ENCODE measurements at places on chromosomes 6 and 20.

DNA sequence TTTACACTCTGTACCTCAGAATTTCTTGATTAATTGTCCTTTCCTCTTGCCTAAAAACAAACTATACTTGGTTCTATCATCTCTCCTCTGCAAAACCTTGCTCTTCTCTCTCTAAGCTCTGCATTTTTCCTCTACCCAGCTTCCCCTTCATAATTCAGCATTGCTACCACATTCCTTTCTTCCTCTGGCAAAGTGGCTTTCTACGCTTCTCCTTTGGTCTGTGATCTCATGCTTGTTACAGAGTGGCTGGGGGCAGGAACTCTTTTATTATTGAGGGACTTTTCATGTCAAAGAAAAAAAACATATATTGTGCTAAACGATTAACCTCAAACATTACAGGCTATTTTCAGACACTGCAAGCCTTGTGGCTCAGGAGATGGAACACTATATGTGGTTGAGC lies 333.3 kb upstream of the KCNQ5 start:
- DNase-seq, result no peak

DNA sequence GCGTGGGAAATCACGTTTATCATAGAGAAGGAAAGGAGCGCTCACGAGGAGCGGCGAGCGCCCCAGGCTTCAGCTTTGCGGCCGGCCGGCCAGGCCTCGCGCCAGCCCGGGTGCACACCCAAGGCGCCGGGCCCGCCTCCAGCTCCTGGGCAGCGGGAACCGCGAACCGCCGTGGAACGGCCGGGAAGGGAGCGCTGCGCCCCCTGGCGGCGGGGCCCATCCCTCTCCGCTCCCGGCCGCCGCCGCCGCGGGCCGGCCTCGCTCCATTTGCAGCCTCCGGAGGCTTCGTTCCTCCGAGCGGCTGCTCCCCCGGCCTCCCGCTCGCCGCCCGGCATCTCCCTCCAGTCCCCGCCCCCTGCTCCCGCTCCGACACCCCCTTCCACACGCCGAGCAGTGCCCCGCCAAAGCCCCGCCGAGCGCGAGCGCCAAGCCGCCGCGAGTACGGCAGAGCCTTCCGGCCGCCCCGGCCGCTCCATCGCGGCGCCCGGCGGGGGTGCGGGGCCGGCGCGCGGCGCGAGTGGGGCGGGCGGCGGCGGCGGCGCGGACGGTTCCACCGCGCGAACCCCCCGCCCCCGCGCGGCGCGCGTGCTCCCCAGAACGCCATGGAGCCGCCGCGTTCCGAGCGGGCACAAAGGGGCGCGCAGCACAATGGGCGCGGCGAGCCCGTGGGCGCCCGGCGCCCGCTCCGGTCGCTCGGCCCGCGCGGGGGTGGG lies 946 bp downstream of the BEND3 start:
- peak; percentile 93 for DNase-seq

DNA sequence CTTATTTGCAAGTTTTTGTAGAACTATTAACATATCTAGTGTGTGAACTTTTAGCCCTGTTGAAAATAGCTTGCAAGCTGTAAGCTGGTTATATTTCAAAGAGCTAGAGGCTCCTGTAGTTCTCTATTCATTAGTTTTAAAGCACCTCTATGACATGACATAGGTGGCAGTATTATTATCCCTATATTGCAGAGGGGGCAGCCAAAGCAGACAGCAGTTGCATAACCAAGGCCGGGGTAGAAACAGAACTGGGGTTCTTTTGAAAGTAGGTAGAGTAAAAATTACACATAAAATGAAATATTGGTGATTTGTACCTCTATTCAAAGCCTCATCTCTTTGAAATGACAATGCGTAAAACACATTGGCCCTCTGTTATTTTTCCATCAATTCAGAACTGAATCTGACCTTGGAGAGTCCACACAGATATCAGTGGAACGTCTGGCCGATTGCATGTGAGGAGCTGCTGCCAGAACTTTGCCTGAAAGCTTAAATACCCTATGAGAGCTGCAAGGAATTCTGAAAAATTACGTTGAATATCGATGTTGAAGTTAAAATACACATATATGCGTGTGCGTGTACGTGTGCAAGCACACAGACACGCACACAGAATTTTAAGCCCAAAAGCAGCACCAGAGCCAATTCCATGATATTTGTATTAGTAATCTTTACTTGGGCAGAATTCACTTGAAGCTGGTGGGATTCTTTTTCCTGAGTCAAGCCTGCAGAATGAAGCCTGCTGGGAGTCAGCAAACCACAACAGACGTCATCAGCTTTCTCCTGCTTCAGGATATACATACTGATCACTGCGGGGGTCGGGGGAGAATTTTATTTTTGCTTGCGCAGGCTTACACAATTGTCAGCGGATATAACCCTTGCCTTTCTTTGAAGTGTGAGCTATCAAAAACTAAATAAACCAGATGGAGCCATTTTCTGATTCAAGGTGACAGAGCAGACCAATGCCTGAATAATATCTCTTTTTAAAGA lies 163.2 kb downstream of the PDE7B start:
- no peak for DNase-seq

GRCh38 chr20:1660246-1660645 lies 2.7 kb upstream of the SIRPG start:
- no peak for DNase-seq

- DNase-seq, result no peak
Observed at GRCh38 chr6:88565409-88565811, 398.0 kb downstream of the RNGTT start.

DNA sequence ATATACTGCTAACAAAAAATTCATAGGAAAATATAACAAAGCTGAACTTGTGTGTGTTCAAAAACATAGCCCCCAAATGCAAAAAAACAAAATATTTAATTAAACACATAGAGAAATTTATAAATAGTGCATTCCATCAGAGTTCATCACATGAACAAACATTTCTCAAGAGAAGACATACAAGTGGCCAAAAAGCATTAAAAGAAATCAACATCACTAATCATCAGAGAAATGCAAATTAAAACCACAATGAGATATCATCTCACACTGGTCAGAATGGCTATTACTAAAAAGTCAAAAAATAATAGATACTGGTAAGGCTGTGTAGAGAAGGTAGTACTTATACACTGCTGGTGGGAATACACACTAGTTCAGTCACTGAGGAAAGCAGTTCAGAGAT lies 39.6 kb upstream of the ADGRG6 start:
- no peak for DNase-seq

DNA sequence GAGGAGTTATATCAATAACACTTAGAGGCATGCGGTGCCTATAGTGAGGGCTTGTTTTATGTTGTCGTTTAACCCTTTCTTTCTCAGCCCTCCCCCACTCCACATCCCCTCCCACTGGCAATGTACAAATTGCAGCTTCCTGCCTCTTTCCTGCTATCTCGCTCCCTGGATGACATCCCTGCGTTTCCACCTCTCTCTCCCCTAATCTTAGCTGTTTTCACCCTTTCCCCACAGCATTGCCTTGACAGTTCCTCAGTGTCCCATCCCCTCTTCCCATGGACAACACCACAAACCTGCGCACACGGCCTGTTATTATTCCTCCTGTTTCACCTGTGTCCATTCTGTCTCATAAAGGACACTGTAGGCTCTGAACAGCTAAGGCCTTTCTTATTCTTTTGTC lies 34.5 kb downstream of the MYB start:
- DNase-seq, result no peak

DNA sequence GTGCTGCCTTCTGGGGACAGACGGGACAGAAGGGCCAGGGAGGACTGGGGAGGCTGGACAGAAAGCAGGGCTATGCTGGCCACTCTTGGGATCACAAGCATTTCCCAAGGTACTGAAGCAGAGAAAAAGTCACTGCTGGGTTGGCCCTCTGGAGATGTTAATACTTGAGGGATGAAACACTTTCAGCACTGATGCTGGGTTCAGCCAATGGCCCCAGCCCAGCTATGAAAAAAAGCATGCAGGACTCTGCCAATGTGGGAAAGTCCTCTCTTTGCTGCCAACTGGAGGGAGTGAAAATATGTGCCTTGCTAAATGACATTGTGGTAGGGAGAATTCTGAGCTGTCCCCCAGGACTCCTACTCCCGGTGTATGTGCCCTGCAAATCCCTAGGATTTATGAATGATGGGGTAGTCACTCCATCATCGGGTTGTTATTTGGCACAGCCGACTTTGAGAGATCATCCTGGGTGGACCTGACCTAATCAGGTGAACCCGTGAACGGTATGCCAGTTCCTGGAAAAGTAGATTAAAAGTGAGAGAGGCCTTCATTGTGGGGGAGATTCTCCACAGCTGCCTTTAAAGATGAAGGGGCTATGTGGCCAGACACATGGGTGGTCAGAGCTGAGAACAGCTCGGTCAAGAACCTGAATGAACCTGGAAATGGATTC lies 119.9 kb upstream of the TRAF3IP2 start:
- DNase-seq, result no peak

GRCh38 chr6:31752739-31753319 lies 9.6 kb upstream of the SAPCD1 start:
- no peak for DNase-seq

- DNase-seq, result no peak
Observed at GRCh38 chr20:57527728-57528127, 2.8 kb upstream of the CTCFL start.

- no peak for DNase-seq
Observed at GRCh38 chr6:140068801-140069200, 694.4 kb upstream of the CITED2 start.

- DNase-seq, result no peak
Observed at GRCh38 chr6:158863646-158864045, 44.5 kb upstream of the EZR start.

GRCh38 chr6:144652292-144652891 lies 367.3 kb downstream of the UTRN start:
- no peak for DNase-seq

DNA sequence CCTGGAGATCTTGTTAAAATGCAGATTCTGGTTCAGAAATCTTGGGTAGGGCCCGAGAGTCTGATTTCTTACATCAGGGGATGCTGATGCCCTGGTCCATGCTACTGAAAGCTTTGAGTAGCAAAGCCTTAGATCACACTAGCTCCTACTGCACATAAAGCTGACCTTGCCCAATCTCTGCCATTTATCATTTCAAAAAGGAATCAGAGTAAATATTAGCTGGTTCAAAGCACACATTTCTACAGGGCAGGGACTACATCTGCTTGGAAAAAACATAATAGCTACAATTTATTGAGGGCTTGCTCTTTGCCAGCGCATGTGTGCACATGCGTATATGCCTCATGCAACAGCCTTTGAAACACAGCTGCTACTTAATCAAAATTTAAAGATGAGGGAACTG lies 440.4 kb upstream of the ARID1B start:
- no peak for DNase-seq

GRCh38 chr6:137213331-137213740 lies 5.8 kb downstream of the IFNGR1 start:
- DNase-seq, result no peak

GRCh38 chr6:85432554-85432953 lies 17.3 kb upstream of the NT5E start:
- no peak for DNase-seq
